GM12864 (cell line): ENCODE measurements at places on chromosomes 6 and 20.

- no peak for DNase-seq
These were observed 791.3 kb downstream of the TENT5A start for GRCh38 chr6:80961166-80961565.

DNA sequence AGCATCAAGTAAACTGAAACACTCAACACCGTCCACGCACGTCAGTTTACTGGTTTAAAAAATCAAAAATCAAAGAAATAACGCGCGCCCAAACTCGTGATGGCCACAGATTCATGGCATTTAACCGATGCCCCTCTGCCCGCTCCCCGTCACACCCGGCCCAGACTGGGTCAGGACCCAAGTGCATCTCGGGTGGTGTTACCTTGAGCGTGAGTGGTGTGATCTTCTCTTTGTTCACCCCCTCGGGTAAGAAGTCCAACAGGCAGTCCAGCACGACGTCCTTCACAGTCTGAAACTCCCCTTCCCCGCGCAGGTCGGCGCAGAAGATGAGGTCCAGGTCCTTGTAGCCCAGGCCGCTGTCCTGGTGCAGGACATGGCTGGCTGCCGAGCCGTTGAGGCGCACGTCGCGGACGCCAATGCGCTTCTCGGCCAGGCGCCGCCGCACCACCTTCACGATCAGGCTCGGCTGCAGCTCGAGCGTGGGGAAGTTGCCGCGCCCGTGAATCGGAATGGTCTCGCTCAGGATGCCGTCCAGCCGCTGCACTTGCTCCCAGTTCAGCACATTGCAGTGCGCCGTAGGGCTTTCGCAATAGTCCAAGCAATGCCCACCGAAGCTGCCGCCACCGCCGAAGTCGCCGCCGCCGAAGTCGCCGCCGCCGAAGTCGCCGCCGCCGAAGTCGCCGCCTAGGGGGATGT, 945 bp downstream of the TENT5A start:
- no peak for DNase-seq

DNA sequence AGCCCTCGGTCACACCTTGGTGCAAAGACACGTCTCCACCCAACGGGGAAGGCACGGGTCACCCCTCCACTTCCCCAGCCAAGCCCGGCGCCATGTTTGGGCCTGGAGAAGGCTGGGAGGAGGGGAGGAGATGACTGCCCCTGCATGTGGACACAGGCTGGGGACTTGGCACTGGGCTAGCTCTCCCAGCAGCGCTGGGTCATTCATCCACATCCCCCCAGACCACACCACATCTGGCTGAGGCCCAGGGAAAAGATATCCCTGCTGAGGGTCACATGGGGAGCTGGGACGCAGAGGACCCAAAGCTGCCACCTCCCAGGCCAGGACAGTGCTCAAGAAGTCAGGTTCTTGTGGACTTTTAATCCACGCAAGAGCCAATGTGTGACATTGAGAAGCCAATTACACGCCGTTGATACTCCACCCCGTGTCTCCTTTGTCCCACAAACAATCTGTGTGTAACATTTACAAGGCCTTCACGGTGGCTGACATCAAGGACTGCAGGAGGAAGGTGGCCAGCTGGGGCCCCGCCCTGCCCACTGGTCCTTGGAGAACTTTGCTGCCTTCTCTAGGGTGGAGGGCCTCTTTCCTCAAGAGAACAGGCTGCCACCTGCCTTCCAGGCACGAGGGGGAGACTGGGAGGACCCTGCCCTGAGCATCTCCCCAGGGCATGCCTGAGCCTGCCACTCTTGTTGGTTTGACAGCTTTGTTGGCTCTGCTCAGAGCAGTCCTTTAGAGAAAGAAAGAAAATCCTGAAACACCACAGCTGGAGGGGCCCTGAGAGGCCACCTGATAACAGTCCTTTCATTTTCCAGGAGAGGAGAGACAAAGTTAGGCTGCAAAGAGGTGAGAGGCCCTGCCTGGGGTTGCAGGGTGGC, 5.3 kb upstream of the IP6K3 start:
- DNase-seq = no peak

DNA sequence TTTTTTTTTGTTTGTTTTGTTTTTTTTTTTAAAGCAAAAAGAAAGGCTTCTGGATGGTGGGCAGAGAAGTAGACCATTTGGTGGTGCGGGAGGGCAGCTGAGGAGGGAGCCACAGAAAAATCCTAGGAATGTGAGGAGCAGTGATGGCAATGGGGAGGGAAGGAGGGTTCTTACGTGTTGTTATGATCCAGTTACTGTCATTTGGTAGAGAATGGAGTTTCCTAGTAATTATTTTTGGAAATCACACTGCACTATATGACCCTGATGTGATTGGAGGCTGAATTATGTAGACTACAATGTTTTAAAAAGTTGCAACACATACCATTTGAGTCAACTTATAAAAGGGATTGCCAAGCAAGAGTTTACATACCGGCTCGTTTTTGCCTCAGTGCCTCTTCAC, 22.1 kb downstream of the ADGRF5 start:
- no peak for DNase-seq
